ENCODE measurements at places on chromosomes 2 and 18.

GRCh38 chr18:2540575-2540974 is 30.7 kb downstream of the METTL4 start:
- no peak for DNase-seq

- DNase-seq: peak; percentile 22
Observed at GRCh38 chr2:237868631-237869342, 9.4 kb downstream of the RAMP1 start.

DNA sequence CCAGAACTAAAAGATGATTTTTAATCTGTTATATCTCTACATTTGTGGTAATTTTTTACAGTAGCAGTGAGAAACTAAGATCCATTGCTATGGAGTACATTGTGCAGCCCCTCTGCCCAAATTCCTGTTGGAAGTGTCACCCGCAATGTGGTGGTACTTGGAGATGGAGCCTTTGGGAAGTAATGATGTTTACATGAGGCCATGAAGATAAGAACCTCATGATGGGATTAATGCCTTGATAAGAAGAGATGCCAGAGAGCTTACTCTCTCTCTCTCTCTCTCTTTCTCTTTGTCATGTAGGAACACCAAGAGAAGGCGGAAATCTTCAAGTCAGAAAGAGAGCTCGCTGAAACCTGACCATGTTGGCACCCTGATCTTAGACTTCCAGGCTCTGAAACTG is 535.4 kb downstream of the PID1 start:
- DNase-seq: no peak

DNA sequence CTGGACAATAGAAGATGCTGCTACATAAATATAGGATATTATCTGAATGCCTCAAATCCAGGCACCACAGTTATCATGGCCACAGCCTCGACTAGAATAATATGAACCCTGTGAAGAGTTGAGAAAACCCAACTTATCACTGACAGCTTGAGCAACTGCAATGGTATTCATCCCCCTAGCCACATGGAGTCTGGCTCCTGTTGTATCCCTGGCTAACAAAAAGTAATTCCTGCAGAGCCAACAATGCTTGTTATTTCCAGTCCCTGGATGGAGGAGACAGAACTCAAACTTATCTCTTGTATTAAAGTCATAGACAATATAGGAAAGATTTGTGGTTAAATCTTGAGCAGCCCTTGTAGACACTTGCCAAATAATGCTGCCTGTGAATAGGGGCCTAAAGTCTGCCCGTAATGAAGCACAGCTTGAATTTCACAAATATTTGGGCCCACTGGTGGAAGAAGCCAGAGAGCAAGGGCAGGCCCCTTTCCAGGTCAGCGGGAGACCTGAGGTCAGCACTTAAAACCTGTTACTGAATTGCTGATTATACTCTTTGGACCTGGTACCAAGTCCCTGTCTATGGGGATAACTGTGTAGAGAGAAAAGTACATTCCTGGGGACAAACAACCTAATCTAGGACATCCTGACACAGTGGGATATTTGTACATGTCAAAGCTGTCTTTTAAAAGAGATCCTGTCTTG is 28.4 kb upstream of the SUCLG1 start:
- DNase-seq: peak; percentile 53
